ENCODE measurements at places on chromosomes 5 and 9.

DNA sequence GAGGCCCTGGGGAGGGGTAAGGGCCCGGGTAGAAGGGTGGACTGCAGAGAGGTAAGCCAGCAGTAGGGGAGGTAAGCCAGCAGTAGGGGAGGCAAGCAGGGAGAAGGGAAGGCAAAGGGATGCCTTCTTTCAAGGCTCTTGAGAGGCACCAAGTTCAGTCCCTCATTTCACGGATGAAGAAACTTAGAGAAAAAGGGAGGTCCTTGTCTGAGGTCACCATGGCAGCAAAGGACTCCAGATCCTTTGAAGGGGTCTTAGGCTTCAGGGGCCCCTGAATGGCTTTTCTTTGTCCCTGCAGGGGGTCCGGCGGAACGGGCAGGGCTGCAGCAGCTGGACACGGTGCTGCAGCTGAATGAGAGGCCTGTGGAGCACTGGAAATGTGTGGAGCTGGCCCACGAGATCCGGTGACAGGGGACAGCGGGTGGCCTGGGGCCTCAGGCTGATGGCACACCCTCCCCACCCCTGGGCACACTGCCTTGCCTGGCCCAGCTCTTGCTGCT, 42.6 kb downstream of the RGS3 start:
- no peak for DNase-seq

DNA sequence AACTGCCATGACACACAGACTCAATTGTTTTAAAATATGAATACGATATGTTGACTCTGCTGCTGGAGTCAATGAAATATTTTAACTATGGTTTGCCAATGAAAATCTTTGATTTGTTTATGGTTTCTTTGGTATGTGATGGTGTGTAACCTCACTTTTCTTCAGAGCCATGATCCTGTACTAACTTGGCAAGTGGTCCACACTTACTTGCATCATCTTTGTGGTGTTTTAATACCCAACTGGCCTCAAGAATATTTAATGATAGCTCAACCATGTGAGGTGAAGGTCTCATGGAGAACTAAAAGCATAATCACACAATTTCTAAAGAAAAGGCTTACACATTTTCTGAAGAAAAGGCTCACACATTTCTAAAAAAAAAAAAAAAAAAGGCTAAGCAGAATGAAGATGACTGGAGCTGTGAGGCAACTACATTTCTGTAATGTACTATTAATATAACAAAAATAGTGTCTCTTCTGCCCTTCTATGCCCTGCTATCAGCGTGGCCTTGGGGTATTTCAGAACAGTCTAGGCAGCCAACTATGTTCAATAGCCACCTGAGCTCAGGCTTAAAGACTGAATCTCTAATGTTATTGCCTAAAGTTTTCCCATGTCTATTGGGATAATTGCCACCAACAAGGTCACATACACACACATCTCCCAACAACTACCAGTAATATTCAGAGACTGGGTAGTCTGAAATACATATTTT, 395.0 kb downstream of the MLLT3 start:
- DNase-seq: no peak

- no peak for DNase-seq
Observed at GRCh38 chr9:134404376-134405358, 78.4 kb downstream of the RXRA start.

GRCh38 chr5:19855031-19855430, 133.0 kb downstream of the CDH18 start:
- no peak for DNase-seq

DNA sequence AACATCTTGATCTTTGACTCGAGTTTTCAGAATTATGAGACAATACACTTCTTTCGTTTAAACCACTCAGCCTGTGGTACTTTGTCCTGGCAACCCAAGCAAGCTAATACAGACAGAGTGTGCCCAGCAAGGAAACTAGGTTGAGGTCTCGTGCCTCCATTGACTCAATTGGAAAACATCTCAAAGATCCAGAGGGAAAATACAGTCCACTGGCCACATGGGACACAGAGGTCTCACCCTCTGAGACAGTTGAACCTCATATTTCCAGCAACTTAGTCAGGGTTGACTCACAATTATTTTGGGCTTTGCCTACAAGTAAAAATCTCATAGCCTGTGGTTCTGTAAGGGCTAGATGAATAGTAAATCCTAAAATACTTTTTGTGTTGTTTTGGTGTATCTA, 631.5 kb downstream of the MTRR start:
- no peak for DNase-seq

All from RWPE2 (cell line).